HuH-7.5 (cell line): ENCODE measurements at places on chromosomes 13 and 19.

GRCh38 chr13:28093881-28094280, 6.5 kb downstream of the FLT3 start:
- no peak for DNase-seq

GRCh38 chr13:57988276-57988675, 356.7 kb downstream of the PCDH17 start:
- no peak for DNase-seq

- DNase-seq: no peak
Measured at GRCh38 chr13:40269086-40269485, 397.4 kb downstream of the FOXO1 start.

DNA sequence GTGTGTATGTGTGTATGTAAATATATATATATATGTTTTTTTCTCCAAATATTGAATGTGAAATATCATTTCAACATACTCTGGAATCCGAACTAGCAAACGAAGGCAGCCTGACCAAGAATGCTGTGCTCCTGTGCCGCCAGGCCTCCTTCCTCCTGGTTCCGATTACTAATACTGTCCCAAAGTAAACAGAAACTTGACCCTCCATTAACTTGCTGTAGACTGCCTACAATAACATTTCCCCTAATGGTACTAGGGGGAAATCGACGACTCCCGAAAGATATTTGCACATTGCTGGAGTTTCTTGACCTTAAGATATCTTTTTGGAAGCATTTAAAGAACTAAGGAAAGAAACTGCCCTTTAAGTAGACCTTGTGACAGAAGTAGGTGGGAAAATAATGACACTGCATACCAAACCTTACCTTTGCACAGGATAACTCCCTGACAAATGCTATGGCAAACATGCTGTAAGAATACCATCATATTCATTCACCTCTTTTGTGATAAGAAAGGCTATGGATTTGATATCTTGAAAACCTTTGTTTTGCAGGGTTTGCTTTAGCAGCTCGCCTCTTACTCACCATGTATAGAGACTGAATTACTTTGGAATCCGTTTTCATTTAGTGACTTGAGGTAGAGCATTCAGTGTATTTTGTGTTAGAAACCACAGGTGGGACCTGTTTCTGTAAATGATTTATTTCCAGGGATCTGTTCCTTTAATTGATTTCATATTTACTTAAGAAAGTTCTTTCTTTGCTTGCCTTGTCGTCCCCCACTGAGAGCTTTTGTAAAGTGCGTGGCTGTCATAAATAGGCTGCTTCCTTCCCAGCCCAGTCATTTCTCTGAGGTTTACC, 80.1 kb downstream of the KLF5 start:
- no peak for DNase-seq

GRCh38 chr13:97491452-97491851, 57.5 kb downstream of the RAP2A start:
- no peak for DNase-seq

DNA sequence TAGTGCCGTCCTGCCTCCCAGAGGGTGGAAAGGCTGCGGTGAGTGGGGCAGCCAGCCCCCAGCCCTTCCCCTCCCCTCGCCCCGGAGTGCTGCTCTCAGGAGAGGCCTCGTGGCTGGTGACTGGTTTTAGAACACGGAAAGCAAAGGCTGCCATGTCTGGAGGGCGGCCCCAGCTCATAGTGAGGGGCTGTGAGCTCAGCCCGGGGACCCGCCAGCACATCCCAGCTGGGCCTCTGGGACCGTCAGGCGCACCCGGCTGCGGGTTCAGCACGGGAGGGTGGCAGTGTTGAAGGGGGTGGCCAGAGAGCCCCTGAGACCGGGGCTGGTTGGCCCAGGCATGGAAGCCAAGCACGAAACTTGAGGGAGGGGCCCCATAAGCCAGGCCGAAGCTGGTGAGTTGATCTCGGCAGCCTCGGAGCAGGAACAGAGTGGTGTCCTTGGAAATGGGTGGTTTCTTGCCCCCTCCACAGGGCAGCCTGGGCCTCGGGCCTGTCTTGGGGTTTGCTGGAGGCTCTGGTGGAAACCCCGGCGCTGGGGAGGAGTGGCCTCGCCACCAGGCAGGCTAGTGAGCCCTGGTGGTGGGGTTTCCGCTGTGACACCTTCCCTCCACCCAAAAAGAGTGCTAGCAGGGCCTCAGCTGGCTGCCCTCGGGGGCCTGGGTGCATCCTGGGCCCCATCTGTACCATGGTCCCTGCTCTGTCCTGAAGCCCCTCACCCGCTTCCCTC, 157.7 kb downstream of the KDM4B start:
- no peak for DNase-seq

- no peak for DNase-seq
Measured at GRCh38 chr13:21641629-21642028, 29.2 kb upstream of the FGF9 start.

GRCh38 chr19:41500443-41500842, 57.5 kb downstream of the ERICH4 start:
- DNase-seq: no peak

GRCh38 chr13:109605846-109606245, 180.5 kb downstream of the IRS2 start:
- DNase-seq: no peak

- no peak for DNase-seq
Measured at GRCh38 chr13:113192279-113192678, 16.2 kb downstream of the PCID2 start.

DNA sequence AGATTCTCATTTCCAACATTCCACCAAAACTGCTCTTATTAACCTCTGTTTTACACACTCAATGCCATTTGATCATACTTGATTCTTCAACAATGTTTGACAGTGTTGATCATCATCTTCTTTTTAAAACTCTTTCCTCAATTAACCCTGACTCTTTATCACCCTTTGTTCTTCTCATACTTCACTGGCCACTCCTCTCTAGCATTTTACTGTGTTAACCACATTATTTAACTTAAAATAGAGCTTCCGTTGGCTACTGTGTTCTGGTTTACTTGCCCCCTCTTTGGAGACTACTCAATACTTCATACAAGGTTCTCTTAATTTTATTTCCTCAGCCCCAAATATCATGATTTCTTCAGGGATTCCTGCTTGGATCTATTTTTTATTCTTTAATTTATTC, 121.1 kb upstream of the SPRY2 start:
- DNase-seq: no peak
